Activated T-cell treated with anti-CD3 and anti-CD28 coated beads for 1 hour (primary cell): ENCODE measurements at places on chromosomes 12 and 14.

- no peak for DNase-seq
These were observed 190.1 kb downstream of the MED13L start for GRCh38 chr12:116087399-116087798.

DNA sequence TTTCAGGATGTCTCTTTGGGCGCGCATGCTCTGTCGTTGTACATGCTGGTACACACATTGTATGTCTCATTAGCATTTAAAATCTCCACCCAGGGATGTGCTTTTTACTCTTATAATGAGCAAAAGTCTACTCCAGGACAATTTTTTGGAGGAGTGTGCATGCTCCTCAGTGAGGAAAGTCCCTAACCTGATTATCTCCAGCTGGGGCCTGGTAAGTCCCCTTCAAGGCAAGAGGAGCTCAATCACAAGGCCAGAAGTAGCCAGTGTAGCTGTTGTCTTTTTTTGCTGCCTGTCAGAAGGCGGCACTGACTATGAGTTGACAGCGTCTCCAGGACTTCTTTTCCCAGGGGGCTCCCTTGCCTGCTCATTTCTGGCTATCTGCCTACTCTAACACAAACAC lies 218.3 kb upstream of the CNTN1 start:
- DNase-seq: no peak

DNA sequence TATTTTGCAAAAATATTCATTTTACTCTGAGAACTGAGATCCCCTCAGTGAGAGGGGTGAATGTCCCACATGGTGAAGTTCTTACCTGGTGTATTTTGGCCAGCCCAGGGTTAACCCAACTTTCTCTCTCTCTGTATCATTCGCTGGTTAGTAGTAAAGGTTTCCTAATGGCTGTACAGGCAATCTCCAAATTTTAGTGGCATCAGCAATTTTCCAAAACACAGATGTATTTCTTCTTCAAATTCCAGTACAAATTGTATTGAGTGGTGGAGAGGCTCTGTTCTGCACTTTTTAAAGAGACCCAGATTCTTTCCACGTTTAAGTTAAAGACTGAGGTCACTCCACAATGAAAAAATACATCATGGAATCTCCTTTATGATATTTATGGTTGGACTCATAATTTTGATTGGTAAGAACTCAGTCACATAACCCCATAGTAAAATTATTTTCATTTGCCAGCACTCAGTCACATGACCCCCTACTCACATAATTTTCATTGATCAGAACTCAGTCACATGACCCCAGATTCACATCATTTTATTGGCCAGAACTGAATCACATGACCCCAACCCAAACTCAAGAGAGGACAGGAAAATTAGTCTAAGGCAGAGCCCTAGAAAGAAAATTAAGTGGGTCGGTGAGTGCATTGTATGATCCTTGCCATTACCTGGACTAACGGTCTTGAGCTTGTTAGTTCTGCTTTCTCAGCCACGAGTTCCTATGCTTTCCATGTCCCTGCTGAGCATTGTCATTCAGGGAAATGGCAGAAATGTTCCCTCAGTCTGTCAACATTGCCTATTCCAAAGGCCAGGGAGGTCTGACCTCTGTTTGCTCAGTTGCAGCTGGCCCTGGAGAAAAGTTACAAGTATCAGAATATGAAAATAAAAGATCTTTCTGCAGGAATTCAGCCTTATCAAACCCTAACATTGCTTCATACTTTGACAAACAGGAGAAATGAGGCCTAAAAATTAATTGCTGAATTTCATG lies 1536.2 kb downstream of the AACS start:
- DNase-seq: no peak

GRCh38 chr12:77979597-77980250 lies 149.0 kb downstream of the NAV3 start:
- no peak for DNase-seq

DNA sequence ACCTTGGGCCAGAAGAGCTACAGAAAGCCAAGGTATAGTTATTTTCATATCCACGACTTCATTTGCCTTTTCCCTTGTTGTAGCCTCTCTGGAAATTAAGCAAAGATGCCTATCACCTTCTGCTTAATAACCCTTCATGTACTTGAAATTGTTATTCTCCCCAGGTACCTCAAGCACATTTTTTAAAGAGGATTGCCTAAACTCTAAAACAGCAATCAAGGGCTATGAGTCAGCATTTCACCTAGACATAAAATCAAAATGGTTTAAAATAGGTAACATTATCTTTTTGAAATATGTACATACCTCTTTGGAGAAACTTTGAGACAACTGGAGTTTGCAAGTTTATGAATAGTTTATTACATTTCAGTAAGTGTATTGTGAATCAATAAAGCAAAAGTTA lies 11.6 kb downstream of the DTD2 start:
- no peak for DNase-seq

GRCh38 chr12:132357623-132358186 lies 28.3 kb upstream of the GALNT9 start:
- DNase-seq: no peak

GRCh38 chr12:123907726-123908476 lies 64.7 kb downstream of the CCDC92 start:
- DNase-seq: no peak
